ENCODE measurements at places on chromosomes 6 and 20.

DNA sequence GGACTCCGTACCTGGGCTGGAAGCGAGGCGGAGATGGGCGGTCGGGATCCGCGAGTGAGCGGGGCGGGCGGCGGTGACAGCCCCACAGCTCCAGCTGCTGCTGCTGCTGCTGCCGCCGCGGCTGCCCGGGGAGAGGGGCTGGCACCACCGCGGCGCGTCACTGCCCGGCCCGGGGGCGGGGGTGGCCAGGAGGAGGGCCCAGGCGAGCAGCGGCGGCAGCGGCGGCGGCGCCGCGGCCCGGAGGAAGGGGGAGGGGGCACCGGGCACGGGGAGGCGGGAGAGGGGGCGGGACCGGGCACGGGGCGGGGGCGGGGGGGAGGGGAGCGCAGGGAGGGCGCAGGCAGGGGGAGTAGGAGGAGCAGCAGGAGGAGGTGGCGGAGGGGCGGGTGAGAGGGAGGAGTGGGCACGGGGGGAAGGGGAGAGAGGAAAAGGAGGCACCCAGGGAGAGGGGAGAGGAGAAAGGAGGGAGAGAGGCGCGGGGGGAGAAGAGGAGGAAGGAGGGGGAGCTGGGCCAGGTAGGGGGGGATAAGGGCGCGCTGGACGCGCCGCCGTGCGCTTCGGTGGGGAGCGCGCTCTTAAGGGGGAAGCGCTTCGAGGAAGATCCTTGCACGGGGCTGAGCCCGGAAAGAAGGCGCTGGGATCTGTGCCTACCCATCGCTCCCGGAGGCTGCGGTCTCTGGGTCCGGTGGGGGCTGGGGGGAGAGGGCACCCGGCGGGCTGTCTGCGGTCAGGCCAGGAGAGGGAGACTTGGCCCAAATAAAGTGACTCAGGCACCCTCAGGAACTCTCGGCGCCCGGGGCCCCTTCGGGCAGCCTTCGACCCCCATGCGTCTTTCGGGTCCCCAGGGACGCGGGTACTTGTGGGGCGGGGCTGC lies 101.5 kb downstream of the NOL4L start:
- DNase-seq, result peak; percentile 63

DNA sequence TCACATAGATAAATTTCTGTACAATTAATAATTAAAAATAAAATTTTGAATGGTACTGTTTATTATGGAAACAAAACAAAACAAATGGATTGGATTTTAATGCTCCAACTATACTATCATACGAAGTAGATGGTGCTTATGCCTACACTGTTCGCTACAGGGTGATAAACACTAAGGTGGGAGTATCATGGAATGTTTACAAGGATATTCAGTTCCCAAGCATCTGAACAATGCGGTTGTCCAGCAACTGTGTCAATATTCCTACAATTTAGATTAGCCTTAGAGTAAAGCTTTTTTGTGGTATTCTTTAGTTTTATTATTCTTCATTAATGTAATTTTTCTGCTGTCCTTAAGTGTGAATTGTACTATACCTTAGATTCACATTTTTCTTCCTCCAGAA lies 105.1 kb downstream of the MMS22L start:
- no peak for DNase-seq

DNA sequence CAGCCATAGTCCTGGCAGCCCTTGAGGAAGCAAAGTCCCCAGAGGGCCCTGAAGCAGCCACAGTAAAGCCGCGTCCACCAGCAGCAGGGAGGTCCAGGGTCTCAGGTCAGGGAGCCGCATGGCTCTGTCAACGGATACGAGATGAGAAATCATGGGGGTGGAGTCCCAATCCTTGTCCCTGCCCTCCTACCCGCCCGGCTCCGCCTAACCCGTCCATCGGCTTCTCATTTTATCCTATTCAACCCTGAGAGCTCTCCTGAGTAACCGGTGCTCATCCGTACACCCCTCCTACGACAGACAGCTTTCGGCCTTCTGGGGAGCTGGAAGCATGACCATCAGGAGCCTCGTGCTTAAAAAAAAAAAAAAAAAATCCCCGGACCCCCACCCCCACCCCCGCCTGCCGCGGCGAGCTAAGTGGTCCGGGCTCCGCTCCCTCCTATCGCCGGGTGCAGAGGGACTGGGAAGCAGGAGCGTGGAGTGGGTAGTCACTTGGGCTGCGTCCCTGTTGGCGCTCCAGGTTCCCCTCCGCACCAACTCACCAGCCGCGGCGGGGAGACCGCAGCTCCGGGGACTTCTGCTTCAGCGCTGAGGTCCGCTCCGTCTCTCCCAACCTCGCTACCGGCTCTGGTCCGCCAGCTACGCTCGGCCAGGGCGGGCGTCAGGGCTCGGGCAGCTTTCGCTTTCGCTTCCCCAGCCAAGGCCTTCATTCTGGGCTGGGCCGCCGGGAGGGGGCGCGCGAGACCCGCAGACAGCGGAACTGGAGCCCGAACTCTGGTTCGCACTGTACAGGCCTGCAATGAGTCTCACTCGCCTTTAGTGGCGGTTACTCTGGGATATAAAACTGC lies at the start of gene TAP2:
Gene TAP2, minus strand, starts transcription at position 626 of the 845 bp plus-strand sequence. Its CDS starts 506 bp downstream, at position 120.
- peak; percentile 97 for DNase-seq

- DNase-seq, result no peak
Measured at GRCh38 chr6:17632934-17633333, 32.8 kb downstream of the FAM8A1 start.

- DNase-seq, result no peak
Measured at GRCh38 chr6:126127659-126128058, 141.3 kb downstream of the TRMT11 start.

DNA sequence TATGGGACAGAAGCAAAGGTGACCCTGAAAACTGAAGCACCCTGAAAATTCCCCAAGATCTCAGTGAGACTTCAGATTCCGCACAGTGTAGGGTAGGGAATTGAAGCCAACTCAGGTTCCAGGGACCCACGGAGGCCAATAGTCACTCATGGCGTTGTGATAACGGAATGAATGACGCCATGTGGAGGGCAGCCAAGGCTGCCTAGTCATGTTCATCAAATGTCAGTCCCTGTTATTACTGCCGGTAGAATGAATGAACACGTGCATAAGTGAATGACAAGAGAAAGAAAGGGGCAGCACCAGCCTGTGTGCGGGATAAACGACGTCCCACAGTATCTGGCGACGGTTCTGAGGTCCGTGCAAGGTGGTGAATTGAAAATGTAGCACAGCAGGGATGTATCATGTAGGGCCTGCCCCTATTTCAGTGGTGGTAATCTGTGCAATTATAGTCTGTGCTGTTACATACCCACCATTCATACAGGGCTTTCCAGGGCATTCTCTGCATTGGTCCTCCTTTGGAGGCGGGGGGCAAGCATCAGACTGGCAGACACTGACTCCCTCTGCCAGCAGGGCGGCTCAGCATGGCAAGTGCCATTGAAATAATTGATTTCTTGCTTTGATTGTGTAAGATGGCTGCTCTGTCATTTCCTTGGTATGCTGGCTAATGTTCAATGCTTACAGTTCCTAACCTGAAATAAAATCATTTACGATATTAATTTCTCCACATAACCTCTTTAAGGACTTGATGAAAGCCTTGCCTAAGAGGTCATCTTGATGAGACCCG lies 386.9 kb downstream of the CDH4 start:
- no peak for DNase-seq

All from activated T-helper 1 cell treated with anti-CD3 and anti-CD28 coated beads, Interleukin-2, amount 50 U/mL, for 16 hours (primary cell).